ENCODE measurements at places on chromosomes 12 and 14.

GRCh38 chr14:42927313-42927712 is 1320.6 kb downstream of the LRFN5 start:
- DNase-seq: no peak

- DNase-seq: no peak
These were observed 744 bp downstream of the ATP5MC2 start for GRCh38 chr12:53674977-53675700.

DNA sequence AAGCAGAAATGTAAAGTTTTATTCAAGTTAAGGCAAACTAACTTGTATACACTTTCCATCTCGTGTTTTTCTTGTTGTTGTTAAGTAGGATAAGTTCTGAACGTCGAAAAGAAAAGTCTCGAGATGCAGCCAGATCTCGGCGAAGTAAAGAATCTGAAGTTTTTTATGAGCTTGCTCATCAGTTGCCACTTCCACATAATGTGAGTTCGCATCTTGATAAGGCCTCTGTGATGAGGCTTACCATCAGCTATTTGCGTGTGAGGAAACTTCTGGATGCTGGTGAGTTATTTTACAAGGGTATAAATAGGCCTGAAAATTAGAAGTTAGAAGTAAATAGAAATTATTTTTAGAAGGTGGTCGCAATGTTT is 25.0 kb downstream of the HIF1A start:
- DNase-seq: no peak

GRCh38 chr14:68229423-68230100 is 410.0 kb downstream of the RAD51B start:
- no peak for DNase-seq

- no peak for DNase-seq
These were observed 172.2 kb downstream of the NPAS3 start for GRCh38 chr14:33110737-33111443.
